ENCODE measurements at places on chromosomes 12 and 14.

DNA sequence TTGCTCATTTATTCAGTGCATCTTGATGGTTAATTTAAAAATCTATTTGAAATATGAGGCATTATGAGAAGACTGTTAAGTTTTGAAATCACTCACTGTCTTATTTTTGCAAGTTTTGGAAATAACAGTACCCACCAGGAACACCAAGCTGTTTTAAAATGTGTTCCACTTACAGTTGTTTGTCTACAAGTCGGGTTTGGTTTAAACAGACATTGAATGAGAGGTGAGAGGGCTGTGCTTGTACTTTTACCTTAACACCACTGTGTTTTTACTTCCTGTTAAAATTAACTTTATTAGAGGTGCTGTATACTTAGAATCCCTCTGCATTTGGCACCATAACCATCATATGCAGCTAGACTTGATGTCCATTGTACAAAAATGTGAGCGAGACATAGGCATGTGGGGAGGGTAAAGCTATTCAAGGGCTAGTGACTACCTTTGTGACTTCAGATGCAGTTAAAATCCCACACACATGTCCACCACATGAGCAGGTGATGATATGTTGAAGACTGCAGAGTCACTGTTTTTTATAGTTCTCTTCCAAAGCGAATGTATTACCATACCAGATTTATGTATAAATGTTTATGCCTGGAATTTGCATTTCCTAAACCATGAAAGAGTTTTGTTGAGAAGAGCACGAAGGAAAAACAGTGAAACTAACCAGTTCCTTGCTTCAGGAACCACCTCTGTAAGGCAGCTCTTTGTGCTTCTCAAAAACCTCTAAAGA, 12.9 kb downstream of the ELK3 start:
- DNase-seq: no peak

DNA sequence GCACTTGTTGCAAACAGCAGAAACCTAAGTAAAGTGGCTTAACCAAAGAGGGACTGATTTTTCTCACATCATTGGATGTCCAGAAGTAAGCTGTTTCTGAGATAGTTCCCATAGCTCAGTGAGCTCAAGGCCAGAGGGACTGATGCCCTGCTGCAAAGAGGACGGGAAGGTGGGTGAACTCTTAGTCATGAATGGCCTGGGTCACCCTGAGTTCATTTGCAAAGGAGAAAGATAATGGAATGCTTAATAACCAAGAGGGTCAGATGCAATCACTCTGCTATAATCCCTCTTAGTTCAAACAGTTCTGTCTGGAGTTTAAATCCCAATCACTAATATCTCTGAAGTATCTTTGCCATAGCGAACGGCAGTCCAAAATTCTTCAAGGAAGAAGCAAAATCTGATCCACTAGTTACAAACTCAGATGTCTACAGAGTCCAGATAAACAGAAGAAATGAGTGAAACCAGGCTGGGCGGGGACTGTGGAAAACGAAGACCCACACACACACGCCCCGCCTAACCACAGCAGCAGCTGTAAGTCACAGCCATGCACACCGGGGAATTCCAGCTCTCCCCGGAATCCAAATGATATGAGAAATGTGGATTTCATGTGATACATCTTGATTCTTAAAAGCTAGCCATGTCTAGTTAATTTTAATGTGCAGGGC, 289.5 kb downstream of the TMEM132D start:
- no peak for DNase-seq

DNA sequence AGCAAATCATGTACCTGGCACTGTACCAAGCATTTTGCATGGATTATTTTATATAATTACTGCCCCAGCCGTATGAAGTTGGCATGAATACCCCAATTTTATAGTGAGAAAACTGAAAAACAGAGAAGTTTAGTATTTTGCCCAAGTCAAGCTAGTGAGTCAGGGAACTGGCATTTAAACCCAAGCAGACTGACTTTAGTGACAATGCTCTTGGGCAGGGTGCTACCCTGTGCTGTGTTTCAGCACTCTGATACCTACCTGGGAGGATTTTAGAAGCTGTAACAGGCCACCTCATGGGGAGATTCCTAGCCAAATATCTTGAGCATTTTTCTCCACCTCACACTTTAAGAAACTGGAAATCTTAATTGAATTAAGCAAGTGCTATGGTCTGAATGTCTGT, 98.1 kb upstream of the MAX start:
- DNase-seq: no peak

- no peak for DNase-seq
These were observed 6.6 kb downstream of the POMT2 start for GRCh38 chr14:77314043-77314442.

Data from stimulated activated CD4-positive, alpha-beta T cell treated with anti-CD3 and anti-CD28 coated beads, Interleukin-1b, Interleukin-23, amount 100 ng/mL, for 48 hours (primary cell).